Uterus (tissue), 4 donors: ENCODE measurements at places on chromosomes 3 and 15. TPM values are rescaled to one million over a fixed set of nuclear protein-coding genes. Genes with fewer than 3 reads are reported as not detected.

GOLGA6A gene
- total RNA-seq, result not detected

ACKR4 gene
- total RNA-seq, result 4.1 TPM

LNP1 gene
- total RNA-seq, result not detected

CHRNB4 gene
- 0.69 TPM for total RNA-seq

CNTN3 gene
- 14.7 TPM for total RNA-seq

ANKRD34C gene
- not detected for total RNA-seq

DNA sequence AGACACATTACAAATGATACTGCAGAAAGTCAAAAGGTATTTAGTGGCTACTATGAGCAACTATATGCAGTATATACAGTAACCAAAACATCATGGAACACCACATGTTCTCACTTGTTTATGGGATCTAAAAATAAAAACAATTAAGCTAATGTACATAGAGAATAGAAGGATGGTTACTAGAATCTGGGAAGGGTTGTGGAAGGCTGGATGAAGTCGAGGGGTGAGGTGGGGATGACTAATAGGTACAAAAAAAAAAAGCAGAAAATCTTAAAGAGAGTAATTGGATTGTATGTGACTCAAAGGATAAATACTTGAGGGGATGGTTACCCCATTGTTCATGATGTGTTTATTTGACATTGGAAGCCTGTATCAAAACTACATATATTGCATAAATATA is 848.8 kb upstream of the GBE1 start:
- no peaks in the 10 kb centered on the region for H3K36me3 ChIP-seq
- no peaks in the 10 kb centered on the region for H3K4me1 ChIP-seq
- no peak overlapping the region for H3K27ac ChIP-seq
- H3K27me3 ChIP-seq, result no peaks in the 10 kb centered on the region

DNA sequence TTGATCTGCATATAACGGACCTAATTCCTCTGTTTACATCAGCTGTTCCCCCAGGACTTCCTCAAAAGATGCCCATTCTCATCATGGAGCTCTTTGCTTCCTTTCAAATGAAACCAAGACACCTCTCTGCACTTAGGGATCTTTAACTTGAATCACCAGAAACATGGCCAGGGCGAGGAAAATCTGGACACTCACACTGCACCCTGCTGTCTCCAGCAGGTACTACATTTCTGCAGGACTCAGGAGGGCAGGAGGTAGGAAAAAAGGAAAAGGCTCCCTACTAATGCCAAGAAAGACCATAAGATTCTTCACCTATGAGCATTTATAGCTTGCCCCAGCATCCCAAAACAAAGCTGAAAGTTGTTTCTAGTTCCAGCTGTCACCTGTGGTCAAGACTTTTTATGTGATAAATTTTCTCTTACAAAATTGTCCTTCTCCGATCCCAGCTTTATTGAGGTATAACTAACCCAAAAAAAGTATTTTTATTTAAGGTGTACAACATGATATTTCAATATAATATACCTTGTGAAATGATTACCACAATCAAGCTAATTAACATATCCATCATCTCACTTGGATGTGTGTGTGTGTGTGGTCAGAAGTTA is 87.3 kb upstream of the C15orf61 start:
- H3K36me3 ChIP-seq, result no peaks in the 10 kb centered on the region
- H3K4me1 ChIP-seq, result no peaks in the 10 kb centered on the region
- no peak overlapping the region for H3K4me3 ChIP-seq

- H3K4me1 ChIP-seq, result no peaks in the 10 kb centered on the region
- H3K4me3 ChIP-seq, result no peak overlapping the region
- no peaks in the 10 kb centered on the region for H3K27me3 ChIP-seq
- H3K36me3 ChIP-seq, result no peaks in the 10 kb centered on the region
Observed at GRCh38 chr3:195302431-195302830, 31.5 kb upstream of the XXYLT1 start.

- H3K4me1 ChIP-seq, result peaks cover 8% of the 10 kb centered on the region
- H3K4me3 ChIP-seq, result no peak overlapping the region
- H3K27ac ChIP-seq, result no peak overlapping the region
- no peaks in the 10 kb centered on the region for H3K27me3 ChIP-seq
Observed at GRCh38 chr3:125512135-125512920, 7.7 kb downstream of the SNX4 start.

GRCh38 chr15:76334438-76335306 is 1.9 kb upstream of the ISL2 start:
- H3K27ac ChIP-seq, result no peak overlapping the region
- H3K27me3 ChIP-seq, result peaks cover 49% of the 10 kb centered on the region
- DNase-seq, result no peak
- no peaks in the 10 kb centered on the region for H3K36me3 ChIP-seq
